ENCODE measurements at places on chromosomes 7 and 10. TPM values are rescaled to one million over a fixed set of nuclear protein-coding genes. Genes with fewer than 3 reads are reported as not detected.

DNA sequence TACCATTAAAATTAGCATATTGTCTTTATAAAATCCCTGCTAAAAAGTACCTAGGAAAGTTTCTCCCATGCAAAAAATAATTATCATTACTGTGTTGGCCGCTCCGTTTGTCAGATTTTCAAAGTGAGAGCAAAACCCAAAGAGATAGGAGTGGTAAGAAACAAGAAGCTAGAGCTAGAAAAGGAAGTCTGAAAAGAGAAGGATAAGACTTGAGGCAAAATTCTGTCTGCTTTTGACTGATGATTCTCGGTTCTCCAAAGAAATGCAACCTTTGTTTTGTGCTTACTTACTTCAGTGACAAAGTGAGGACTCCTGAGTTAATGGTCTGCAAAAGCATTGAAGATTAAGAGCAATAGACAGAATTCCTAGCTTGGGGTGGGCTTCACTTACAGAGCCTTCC, 33.3 kb upstream of the CAPZA2 start:
- H3K4me1 ChIP-seq, result no peaks in the 10 kb centered on the region
- no peak overlapping the region for H3K27ac ChIP-seq
- peaks cover 6% of the 10 kb centered on the region for H3K36me3 ChIP-seq
- H3K4me3 ChIP-seq, result no peak overlapping the region

The NEUROD6 gene
- total RNA-seq, result not detected

- no peak overlapping the region for H3K4me3 ChIP-seq
- no peaks in the 10 kb centered on the region for H3K36me3 ChIP-seq
Measured at GRCh38 chr10:133044401-133044811, 43.3 kb upstream of the ADGRA1 start.

GRCh38 chr10:92847202-92847864, 987 bp upstream of the EXOC6 start:
- no peaks in the 10 kb centered on the region for H3K27me3 ChIP-seq
- H3K4me1 ChIP-seq, result peaks cover 20% of the 10 kb centered on the region
- no peak for DNase-seq
- H3K27ac ChIP-seq, result peak overlapping the region; percentile 66
- H3K4me3 ChIP-seq, result peak overlapping the region; percentile 92
- peaks cover 1% of the 10 kb centered on the region for H3K36me3 ChIP-seq

- no peak for DNase-seq
- H3K27me3 ChIP-seq, result no peaks in the 10 kb centered on the region
- H3K4me3 ChIP-seq, result no peak overlapping the region
- H3K27ac ChIP-seq, result no peak overlapping the region
- peaks cover 5% of the 10 kb centered on the region for H3K4me1 ChIP-seq
Measured at GRCh38 chr10:15118615-15119014, 21.5 kb downstream of the RPP38 start.
